ENCODE measurements at places on chromosomes 4 and X. TPM values are rescaled to one million over a fixed set of nuclear protein-coding genes. Genes with fewer than 3 reads are reported as not detected.

- H3K36me3 ChIP-seq, result no peaks in the 10 kb centered on the region
- DNase-seq, result no peak
- peak overlapping the region; percentile 95 for H3K27ac ChIP-seq
- no peaks in the 10 kb centered on the region for H3K27me3 ChIP-seq
Measured at GRCh38 chrX:123859409-123859845, 426 bp upstream of the XIAP start.

GRCh38 chr4:146330392-146330791 lies 116.1 kb downstream of the REELD1 start:
- H3K27me3 ChIP-seq, result no peaks in the 10 kb centered on the region
- H3K27ac ChIP-seq, result no peak overlapping the region
- H3K36me3 ChIP-seq, result no peaks in the 10 kb centered on the region
- no peak overlapping the region for H3K4me3 ChIP-seq
- H3K4me1 ChIP-seq, result no peaks in the 10 kb centered on the region

DNA sequence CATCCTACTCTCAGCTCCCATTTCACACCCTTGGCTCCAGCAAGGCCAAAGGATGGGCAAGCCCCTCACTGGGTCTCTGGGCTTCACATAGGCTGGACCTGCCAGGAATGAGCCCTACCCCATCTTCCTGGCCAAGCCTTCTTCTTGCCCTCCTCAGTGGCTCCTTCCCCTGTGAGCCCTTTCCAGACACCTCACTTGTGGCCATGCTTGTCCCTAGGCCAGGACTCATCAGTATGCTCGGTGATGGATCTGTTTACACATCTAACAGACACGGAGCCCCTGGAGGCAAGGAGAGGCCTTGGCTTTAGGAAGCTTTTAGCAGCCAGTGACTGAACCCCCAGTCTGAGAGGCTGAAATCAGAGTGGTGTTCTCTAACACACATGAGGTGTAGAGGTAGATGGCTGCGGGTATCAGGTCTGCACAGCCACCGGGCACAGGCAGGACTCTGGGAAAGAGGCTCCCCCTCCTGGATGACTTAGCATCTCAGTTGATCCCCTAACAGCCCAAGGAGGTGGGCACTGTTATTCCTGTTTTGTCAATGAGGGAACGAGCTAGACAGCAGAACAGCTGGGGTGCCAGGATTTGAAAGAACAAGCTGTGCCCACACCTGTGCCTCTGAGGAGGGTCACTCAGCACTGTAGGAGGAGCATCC lies 44.8 kb downstream of the PPP2R2C start:
- H3K27ac ChIP-seq, result no peak overlapping the region
- no peak for DNase-seq
- no peak overlapping the region for H3K4me3 ChIP-seq
- no peaks in the 10 kb centered on the region for H3K36me3 ChIP-seq

The HTN3 gene
- not detected for total RNA-seq

The RTL5 gene
- 12.0 TPM for total RNA-seq

Data from aorta (tissue), 5 donors.